Prostate gland (tissue), 2 donors: ENCODE measurements at places on chromosomes 3 and 15.

- DNase-seq, result no peak
Measured at GRCh38 chr3:184761075-184761841, 49.4 kb upstream of the MAGEF1 start.

- DNase-seq, result no peak
Measured at GRCh38 chr3:44056446-44057240, 185.0 kb upstream of the TOPAZ1 start.

GRCh38 chr15:68206711-68207151 lies 1.6 kb upstream of the CALML4 start:
- no peak for DNase-seq

DNA sequence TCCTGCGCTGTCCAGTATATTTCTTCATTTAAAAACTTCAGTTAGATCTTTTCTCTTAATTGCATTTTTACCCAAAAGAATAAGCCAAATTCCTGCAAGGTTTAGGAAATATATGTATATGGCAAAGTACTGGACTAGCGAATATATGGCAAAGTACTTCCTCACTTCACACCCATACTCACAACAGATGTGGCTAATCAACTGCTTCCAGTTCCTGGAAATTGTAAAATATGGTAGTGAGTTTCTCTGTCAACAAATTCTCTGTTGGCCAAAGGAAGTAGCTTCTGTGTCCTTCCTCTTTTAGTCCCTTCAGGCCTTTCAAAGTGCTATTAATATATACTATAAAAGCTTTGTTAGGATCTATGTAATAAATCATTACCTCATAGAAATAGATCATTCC lies 22.0 kb downstream of the GPR15 start:
- no peak for DNase-seq

DNA sequence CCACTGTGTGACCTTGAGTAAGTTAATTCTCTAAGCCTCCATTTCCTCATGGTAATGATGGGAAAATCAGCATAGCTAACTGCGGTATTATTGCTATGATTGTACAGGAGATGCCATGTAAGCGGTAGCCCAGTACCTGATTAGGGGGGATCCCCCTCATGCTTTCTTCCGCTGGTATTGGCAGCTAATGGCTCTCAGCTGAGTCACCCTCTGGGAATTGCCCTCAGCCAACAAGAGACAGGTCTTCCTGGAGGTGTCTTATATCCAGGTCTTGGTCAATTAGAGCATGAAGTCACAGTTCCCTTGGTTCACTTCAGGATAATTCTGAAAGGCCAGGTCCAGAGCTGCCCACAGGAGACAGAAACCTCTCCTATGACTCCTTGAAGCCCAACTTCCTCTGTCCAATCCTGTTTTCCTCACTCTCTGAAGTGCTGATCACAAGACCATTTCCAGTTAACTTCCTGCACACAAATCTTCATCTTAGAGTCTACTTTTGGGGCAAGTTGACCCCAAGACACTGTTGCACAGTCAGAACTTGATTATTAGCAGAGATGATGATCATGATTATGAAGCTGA lies 724.7 kb upstream of the ZNF385D start:
- no peak for DNase-seq

- no peak for DNase-seq
Measured at GRCh38 chr15:74528876-74529275, 12.1 kb upstream of the ARID3B start.

DNA sequence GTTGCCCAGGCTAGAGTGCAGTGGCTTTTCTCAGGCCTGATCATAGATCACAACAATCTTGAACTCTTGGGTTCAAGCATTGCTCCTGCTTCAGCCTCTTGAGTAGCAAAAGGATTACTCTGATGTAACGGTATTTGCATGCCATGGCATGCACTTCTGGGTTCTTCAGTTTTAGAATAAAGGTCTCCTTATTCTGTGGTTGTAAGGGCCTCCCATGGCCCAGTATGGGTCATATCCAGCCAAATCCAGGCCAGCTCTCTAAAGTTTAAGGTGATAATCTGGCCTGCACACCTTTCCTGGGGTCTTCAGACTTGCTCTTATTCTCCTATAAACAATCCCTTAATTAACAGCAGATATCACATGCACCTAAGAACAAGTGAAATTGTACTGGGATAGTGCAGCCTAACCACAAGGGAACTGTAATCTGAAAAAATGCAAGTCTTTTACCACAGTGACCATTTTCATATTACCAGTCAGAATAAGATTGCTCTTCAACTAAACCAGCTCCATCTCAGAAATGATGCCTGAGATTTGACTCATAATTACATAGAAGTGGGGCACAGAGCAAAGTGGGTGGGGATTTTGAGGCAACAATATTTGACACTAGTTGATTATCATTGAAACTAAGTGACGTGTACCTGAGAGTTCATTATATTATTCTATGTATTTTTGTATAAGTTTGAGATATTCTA lies 25.4 kb downstream of the COMMD2 start:
- no peak for DNase-seq

DNA sequence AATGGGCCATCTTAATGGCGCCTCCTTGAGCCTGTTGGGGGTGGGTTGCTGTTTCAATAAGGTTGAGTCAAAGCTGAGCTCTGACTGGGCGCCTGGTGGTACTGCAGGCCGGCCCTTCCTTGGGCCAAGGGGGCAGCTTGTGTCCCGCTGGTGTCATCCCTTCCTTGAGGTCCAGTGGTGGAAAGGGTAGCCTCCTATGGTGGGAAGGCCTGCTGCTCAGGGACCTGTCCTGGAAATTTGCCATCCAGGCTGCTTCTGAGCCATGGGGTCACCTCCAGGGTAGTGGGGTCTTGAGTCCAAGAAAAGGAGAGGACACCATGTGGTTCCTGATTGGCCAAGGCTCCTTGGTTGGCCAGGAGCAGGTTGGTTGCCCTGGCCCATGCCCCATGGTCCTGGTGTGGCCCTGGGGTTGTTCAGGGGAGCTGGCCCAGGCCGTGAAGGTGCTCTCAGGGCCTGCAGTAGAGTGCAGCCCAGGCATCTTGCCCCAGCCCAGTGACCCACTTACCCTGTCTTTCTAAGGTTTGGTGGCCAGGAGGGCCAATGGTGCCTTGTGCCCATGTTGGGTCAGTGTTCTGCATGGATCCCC lies 188.7 kb downstream of the UBE3A start:
- no peak for DNase-seq

DNA sequence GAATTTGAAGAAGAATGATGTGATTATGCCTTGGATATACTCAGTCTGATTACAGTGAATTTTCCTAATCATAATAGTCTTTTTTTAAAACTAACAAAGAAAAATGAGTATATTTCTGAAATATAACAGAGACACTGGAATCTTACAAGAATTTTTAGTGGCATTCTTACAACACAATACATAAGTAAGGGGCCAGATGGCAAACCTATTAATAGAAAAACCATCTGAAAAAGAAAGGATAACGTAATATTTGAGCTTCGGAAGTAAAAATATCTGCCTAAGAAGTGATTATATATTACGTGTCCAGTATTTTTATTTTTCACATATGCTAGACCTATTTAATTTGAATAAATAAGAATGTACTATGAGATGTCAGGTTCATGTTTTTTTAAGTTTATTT lies 452.8 kb downstream of the NAALADL2 start:
- DNase-seq, result no peak

- DNase-seq, result no peak
Measured at GRCh38 chr3:177689869-177690268, 492.6 kb upstream of the TBL1XR1 start.

GRCh38 chr15:81497238-81497637 lies 123.2 kb upstream of the TMC3 start:
- DNase-seq, result no peak

GRCh38 chr15:31298707-31299172 lies 27.9 kb upstream of the KLF13 start:
- no peak for DNase-seq

GRCh38 chr3:55641964-55642363 lies 154.9 kb upstream of the WNT5A start:
- DNase-seq, result no peak

DNA sequence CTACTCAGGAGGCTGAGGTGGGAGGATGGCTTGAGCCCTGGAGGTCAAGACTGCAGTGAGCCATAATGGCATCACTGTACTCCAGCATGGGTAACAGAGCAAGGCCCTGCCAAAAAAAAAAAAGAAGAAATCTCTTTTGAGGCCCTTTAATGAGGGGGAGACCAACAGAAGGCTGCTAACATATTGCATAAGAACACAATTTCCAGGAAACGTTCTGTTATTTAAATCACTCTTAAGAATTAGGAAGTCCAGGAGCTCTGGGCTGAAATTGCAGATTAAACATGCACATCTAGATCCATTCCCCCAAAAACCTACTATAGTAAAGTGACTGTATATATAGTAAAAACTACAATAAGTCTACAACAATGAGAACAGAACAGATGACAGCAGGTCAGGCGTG lies 16.1 kb upstream of the BLM start:
- no peak for DNase-seq

DNA sequence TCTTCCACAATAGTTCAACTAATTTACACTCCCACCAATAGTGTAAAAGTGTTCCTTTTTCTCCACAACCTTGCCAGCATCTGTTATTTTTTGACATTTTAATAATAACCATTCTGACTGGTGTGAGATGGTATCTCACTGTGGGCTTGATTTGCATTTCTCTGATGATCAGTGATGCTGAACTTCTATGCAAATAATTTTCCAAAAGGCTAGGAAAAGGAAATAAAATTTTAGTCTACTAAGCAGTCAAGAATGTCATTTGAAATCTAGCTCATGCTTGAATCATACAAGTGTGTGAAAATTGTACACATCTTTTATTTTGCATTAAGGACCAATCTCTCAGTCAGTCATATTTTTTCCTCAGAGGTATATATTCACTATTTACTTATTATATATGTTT lies 101.7 kb upstream of the UBP1 start:
- DNase-seq, result no peak

- DNase-seq, result peak; percentile 85
Measured at GRCh38 chr3:141876381-141876890, at the start of gene ATP1B3. TSS of gene ATP1B3 (plus strand) at chr3:141876643. CDS start at chr3:141876802, 159 bp downstream.

DNA sequence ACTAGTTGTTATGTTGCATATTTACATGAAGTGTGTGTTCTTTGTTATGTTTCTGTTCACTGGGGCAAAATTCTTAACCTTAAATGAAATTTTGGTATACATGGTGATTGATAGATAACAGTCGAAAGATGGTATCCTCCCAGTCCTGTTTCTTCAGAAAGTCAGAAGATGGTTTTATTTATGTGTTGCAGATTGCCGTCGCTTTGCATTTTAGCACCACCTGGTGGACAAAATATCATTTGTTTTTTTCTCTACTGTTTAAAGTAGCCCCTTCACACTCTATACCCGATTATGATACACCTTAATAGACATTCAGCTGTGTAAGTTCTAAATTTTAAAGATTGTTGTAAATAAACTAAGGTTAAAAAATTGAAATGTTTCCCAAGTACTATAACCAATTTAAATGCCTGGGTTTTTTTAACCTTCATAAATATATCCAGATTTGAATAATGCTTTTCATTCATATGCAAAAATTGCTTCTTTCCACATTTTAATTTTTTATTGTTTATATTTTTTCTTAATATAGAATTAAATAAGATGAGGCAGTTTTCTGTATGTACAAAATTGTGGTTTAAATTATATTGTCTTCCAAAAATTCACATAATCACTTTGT lies 152.2 kb downstream of the ALCAM start:
- DNase-seq, result peak; percentile 28

DNA sequence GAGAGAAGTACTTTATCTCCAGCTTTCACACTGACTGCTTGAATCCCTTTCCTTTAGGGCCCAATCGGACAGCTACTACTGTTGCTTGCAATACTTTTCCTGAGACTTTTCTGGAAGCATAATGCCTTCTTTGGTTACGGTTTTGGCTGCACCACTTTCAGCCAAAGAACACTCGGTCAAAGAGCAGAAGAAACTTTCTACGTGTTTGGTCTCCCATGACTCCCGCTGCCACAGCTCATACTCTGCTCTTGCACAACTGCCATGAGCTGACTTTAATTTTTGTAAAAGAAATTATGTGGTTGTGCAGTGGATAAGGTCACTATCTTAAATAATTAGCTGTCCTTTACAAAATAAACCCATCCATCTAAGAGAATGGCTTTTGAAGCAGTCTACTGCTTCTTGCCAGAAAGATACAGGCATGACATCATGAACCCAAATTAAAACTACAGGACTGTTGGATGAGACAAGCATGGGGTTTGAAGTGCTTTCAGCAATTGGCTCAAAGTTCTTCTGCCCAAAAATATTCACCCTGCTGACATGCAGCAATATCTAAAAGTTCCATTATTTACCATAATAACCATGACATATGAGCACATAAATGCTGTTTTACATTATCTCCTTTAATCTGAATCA lies 42.0 kb downstream of the PROS1 start:
- no peak for DNase-seq

- DNase-seq, result peak; percentile 66
Measured at GRCh38 chr15:99976811-99977271, 243.6 kb upstream of the LYSMD4 start.

GRCh38 chr15:35713733-35714132 lies 167.8 kb upstream of the DPH6 start:
- DNase-seq, result no peak

- DNase-seq, result no peak
Measured at GRCh38 chr15:38600236-38600635, 35.6 kb upstream of the RASGRP1 start.

DNA sequence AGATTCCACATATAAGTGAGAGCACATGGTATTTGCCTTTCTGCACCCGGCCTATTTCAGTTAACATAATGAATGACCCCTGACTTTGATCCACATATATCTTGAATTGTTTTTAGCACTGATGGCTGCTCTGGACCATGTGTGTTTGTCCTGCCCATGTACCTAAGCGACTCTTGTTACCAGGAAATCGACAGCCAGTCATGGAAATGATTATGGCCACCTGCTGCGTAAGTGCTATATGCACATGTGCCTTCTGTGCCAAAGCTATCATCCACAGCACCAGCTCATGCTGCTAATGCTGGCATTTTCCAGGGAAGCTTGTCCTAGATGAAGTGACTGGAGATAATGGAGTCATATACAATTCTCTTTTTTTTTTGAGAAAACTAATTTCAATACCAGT lies 103.7 kb downstream of the PEX5L start:
- DNase-seq, result no peak

DNA sequence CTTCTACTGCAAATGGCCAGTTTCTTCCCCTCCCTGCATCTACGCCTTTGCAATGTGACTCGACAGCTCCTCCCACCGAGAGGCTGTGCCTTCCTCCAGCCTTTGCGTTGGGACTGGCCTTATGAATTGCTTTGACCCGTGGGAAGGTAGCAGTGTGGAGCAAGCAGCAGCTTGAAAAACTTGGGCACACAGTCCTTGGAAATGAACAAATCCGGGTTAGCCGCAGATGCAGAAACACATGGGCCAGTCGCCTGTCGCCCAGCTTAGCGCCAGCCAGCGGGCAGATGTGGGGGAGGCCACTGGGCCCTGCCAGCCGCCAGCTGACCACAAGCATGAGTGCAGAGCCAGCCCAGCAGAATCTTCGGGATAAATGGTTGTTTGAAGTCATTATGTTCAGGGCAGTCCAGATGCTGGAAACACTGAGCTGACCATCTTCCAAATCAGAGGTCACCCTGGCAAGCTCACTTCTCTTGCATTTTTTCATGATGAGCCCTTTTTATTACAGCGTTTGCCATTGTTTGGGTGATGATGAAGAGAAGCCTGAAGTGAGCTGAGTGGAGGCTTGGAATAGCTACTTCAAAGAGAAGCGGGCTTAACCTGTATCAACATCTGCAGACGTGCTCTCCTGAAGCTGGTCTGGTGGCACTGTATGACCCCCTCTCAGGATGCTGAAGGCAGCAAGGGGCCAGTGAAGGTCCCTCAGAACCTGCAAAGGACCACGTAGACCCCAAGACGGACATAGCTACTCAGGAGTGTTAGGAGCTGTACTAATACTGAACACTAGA lies 9.8 kb downstream of the SELENOS start:
- DNase-seq, result no peak
